ENCODE measurements at places on chromosomes 1 and 21.

- no peaks in the 10 kb centered on the region for H3K27me3 ChIP-seq
- DNase-seq = no peak
- no peaks in the 10 kb centered on the region for H3K36me3 ChIP-seq
- H3K27ac ChIP-seq = no peak overlapping the region
- H3K4me1 ChIP-seq = peaks cover 18% of the 10 kb centered on the region
These were observed 28.5 kb upstream of the KCNA2 start for GRCh38 chr1:110634455-110635311.

GRCh38 chr1:241518476-241519307 is 863 bp downstream of the FH start:
- no peaks in the 10 kb centered on the region for H3K27me3 ChIP-seq
- peak; percentile 34 for DNase-seq
- no peaks in the 10 kb centered on the region for H3K36me3 ChIP-seq

DNA sequence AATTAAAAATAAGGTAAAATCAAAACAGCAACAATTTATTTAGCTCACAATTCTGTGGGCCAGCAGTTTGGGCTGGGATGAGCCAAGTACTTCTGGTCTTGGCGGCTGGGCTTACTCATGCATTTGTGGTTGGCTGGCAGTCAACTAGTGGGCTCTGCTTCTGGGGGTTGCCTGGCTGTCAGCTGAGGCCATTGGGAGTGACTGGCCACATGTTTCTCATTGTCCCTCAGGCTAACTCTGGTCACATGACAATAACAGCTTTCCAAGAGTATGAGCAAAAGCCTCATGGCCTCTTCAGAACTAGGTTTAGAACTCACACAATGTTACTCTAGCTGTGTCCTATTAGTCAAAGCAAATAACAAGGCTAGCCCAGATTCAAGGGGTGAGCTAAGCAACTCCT is 15.6 kb upstream of the CHIA start:
- peaks cover 36% of the 10 kb centered on the region for H3K27me3 ChIP-seq
- no peaks in the 10 kb centered on the region for H3K36me3 ChIP-seq
- DNase-seq = no peak

DNA sequence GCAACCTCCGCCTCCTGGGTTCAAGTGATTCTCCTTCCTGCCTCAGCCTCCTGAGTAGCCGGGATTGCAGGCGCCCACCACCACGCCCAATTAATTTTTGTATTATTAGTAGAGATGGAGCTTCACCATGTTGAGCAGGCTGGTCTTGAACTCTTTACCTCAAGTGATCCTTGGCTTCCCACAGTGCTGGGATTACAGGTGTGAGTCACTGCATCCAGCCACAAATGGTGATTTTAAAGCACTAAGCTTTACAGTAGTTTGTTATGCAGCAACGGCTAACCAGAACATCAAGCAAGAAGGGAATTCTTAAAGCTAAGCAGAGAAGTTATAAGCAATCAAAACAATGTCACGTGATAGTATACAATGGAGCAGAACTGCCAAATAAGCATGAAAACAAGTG is 65.7 kb downstream of the NVL start:
- H3K4me1 ChIP-seq = no peaks in the 10 kb centered on the region
- H3K27ac ChIP-seq = no peak overlapping the region
- H3K27me3 ChIP-seq = no peaks in the 10 kb centered on the region

GRCh38 chr1:84936116-84936810 is 43.3 kb upstream of the LPAR3 start:
- no peak overlapping the region for H3K4me3 ChIP-seq
- no peaks in the 10 kb centered on the region for H3K27me3 ChIP-seq
- peak; percentile 80 for DNase-seq
- no peaks in the 10 kb centered on the region for H3K36me3 ChIP-seq
- H3K27ac ChIP-seq = no peak overlapping the region

GRCh38 chr1:209549443-209550205 is 33.9 kb upstream of the CAMK1G start:
- H3K27me3 ChIP-seq = no peaks in the 10 kb centered on the region
- no peak for DNase-seq
- no peak overlapping the region for H3K27ac ChIP-seq
- no peaks in the 10 kb centered on the region for H3K36me3 ChIP-seq
- H3K4me3 ChIP-seq = no peak overlapping the region
- H3K4me1 ChIP-seq = no peaks in the 10 kb centered on the region

DNA sequence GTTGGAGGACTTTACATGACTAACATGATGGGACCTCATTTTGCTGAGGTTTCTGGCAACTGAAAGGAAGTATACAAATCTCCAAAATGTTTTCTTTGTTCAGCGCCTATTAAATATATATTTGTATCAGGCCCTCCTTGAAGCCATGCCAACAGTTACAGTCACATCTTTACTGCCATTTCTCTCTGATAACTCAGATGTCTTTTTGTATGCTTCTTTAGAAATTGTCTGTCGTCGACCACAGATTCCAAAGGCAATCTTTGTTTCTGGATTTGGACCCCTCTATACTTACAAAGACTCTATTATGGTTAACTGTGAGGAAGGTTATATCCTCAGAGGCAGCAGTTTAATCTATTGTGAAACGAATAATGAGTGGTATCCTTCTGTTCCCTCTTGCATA is 69.4 kb downstream of the C4BPA start:
- no peak overlapping the region for H3K27ac ChIP-seq
- no peak overlapping the region for H3K4me3 ChIP-seq
- no peaks in the 10 kb centered on the region for H3K27me3 ChIP-seq
- H3K36me3 ChIP-seq = no peaks in the 10 kb centered on the region
- H3K4me1 ChIP-seq = no peaks in the 10 kb centered on the region

DNA sequence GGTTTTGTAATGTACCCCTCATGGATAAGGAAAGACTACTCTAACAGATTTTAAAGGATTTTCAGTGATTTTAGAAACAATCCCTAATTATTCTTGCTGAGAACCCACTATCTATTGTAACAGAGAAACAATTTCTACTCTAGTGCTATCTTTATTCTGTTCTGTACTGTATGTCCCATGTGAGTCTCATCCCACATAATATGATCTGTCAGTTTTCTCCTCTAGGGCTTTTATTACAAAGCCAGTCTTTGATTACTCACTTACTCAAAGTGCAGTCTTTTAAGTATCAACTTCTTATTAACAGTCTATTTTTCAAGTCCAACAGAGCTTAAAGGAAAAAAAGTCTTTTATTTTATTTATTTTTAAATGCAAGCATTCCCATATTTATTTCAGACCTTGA is 54.8 kb downstream of the CTH start:
- H3K36me3 ChIP-seq = no peaks in the 10 kb centered on the region
- DNase-seq = no peak
- no peak overlapping the region for H3K27ac ChIP-seq
- H3K4me1 ChIP-seq = no peaks in the 10 kb centered on the region
- no peak overlapping the region for H3K4me3 ChIP-seq

DNA sequence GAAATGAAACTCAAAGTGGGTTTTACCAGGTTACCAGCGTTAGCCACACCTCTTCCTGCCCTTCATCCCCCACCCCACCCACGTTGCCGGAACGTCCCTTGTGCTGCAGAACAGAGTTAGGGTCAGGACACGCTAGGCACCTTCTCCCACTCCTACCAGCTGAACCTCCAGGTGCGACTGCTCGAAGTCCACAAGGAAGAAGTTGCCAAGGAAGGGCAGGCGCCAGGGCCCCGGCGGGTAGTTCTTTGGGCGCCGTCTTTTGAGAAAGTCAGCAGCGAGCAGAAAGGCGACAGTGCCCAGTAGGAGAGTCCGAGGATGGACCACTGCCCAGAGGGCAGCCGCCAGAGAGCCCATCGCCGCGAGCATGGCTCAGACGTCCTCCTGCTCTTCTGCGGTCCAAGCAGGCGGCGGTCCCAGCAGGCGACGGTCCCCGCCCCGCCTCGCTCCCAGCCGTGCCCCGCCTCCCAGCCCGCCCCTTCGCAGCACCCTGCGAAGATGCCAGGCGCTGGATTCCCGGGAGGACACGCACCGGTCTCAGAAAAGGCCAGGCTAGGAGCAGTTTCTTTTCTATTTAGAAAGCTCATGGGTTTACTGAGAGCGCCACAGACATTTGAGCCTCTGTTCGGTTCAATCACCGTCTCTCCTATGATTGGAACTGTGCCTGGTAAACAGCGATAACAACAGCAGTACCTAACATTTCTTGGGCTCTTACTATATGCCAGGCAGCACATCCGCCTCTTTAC is at the start of gene CYP2J2:
Gene CYP2J2, minus strand, starts transcription at position 393 of the 743 bp plus-strand sequence. Its CDS starts 27 bp downstream, at position 366.
- H3K27me3 ChIP-seq = peaks cover 3% of the 10 kb centered on the region
- H3K36me3 ChIP-seq = no peaks in the 10 kb centered on the region

- DNase-seq = peak; percentile 52
These were observed 52.6 kb downstream of the GLIS1 start for GRCh38 chr1:53686091-53686964.

GRCh38 chr1:151993734-151994496 is at the start of gene S100A10:
Gene S100A10, minus strand, starts transcription at chr1:151993859. Its CDS starts 7,629 bp downstream, at chr1:151986230.
- peaks cover 5% of the 10 kb centered on the region for H3K27me3 ChIP-seq
- peak within 1 kb of the TSS; percentile 65 for H3K4me3 ChIP-seq
- peak; percentile 77 for DNase-seq
- no peaks in the 10 kb centered on the region for H3K36me3 ChIP-seq

GRCh38 chr1:163085041-163085903 is 16.1 kb downstream of the RGS4 start:
- DNase-seq = no peak
- no peak overlapping the region for H3K27ac ChIP-seq
- H3K27me3 ChIP-seq = no peaks in the 10 kb centered on the region
- no peak overlapping the region for H3K4me3 ChIP-seq
- no peaks in the 10 kb centered on the region for H3K36me3 ChIP-seq

DNA sequence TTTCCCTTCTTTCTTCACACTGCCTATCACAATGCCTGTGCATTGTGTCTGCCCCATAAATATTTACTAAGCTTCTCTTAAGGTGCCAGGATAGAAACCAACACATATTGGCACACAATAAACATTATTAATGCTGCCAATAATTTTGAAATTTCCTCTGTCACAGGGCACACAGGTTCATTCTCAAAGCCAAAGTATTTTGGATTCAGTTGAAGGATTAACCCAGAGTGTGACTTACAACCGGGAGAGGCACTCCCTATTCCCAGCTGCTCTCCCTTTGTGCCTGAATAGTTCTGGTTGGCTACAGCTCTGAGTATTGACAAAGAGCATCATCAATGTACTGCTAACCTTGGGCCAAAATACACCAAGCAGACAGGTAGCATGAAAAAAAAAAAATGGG is 46.6 kb upstream of the ATP1A1 start:
- H3K36me3 ChIP-seq = no peaks in the 10 kb centered on the region
- H3K27me3 ChIP-seq = no peaks in the 10 kb centered on the region
- no peaks in the 10 kb centered on the region for H3K4me1 ChIP-seq
- no peak overlapping the region for H3K27ac ChIP-seq
- no peak for DNase-seq

- no peaks in the 10 kb centered on the region for H3K4me1 ChIP-seq
- H3K27me3 ChIP-seq = no peaks in the 10 kb centered on the region
- no peaks in the 10 kb centered on the region for H3K36me3 ChIP-seq
- DNase-seq = no peak
- no peak overlapping the region for H3K27ac ChIP-seq
- H3K4me3 ChIP-seq = no peak overlapping the region
These were observed 142.4 kb downstream of the ADGRL4 start for GRCh38 chr1:78864175-78864574.

DNA sequence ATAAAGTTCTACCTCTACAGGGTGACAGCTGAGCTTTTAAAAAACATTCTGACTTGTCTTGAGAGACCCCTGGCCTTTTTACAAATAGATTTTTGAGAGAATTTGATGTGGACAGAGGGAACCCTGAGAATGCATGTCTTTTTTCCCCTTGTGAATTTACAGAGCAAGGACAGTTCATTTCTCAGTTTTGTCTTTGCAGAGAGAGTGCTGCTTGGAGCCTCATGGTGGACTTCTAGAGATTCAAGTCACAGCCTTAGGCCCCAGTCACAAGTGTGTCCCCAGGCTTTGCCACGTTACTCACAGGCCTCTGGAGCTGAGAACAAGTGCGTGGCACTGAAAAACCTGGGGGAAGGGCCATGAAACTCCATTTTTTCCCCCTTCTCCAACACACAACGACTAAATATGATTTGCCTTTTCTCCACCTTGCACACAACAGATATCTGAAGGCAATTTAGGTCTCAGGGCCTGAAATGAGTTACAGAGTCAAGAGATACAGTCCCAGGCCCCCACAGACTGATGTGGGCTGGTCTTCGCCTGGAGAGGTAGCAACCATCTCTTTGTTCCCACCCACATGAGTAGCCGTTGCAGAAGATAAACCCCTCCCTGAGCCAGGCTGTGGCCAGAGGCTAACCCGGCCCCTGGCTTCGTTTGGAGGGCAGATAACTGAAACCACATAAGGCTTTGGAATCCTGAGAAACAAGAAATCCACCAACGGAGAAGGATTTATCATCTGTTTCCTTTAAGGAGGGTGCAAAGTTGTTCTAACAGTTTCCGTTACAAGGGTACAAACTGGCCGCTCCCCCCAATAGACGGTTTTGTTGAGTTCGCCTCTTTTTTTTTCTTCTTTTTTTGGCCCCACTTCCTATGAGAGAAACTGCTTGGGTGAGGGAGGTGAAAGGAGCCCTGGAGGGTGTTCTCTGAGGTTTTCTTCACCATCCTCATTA is 1.0 kb upstream of the PIGV start:
- H3K27ac ChIP-seq = peak overlapping the region; percentile 96
- peaks cover 86% of the 10 kb centered on the region for H3K4me1 ChIP-seq
- H3K36me3 ChIP-seq = peaks cover 8% of the 10 kb centered on the region
- DNase-seq = peak; percentile 79
- peak overlapping the region; percentile 90 for H3K4me3 ChIP-seq
- no peaks in the 10 kb centered on the region for H3K27me3 ChIP-seq

- H3K4me1 ChIP-seq = no peaks in the 10 kb centered on the region
- H3K27me3 ChIP-seq = peaks cover 3% of the 10 kb centered on the region
- no peak overlapping the region for H3K27ac ChIP-seq
- H3K4me3 ChIP-seq = no peak overlapping the region
- no peak for DNase-seq
These were observed 70.1 kb upstream of the TMPRSS2 start for GRCh38 chr21:41578083-41578482.

DNA sequence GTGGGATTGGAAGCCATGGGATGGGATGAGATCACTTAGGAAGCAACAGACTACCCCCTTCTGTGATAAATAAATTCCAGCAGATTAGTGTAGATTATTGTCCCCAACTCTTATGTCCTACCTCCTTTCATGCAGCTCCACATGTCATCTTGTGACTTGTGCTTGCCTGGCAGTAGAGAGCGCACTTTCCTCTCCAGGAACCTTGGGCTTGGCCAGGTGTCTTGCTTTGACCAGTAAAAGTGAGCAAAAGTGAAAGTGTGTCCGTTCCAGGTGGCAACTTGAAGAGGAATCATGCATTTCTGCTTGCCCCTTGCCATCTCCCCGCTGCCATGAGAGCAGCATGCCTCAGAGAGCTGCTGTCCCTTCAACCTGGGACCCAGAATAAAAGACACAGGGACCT is 122.9 kb upstream of the ERG start:
- no peak overlapping the region for H3K4me3 ChIP-seq
- peaks cover 3% of the 10 kb centered on the region for H3K4me1 ChIP-seq
- DNase-seq = no peak
- no peak overlapping the region for H3K27ac ChIP-seq
- no peaks in the 10 kb centered on the region for H3K36me3 ChIP-seq

- H3K4me3 ChIP-seq = no peak overlapping the region
- H3K4me1 ChIP-seq = no peaks in the 10 kb centered on the region
- no peak for DNase-seq
These were observed 121.0 kb upstream of the TSPAN2 start for GRCh38 chr1:115210302-115210711.

- H3K27me3 ChIP-seq = no peaks in the 10 kb centered on the region
- H3K4me1 ChIP-seq = no peaks in the 10 kb centered on the region
- no peak overlapping the region for H3K4me3 ChIP-seq
- DNase-seq = no peak
- H3K27ac ChIP-seq = no peak overlapping the region
These were observed 46.3 kb upstream of the SAMSN1 start for GRCh38 chr21:14592296-14593000.

Data from common myeloid progenitor, CD34-positive (primary cell).